ENCODE measurements at places on chromosomes 5 and 9. TPM values are rescaled to one million over a fixed set of nuclear protein-coding genes. Genes with fewer than 3 reads are reported as not detected.

PCDHAC2 gene
- total RNA-seq = 0.67 TPM

NUTM2F gene
- total RNA-seq = not detected

PCA3 gene
- not detected for total RNA-seq

IL5 gene
- not detected for total RNA-seq

MYMK gene
- total RNA-seq = not detected

PCDHGA3 gene
- total RNA-seq = 22.9 TPM

Measured in cardiac septum (tissue), 1 donor.